ENCODE measurements at places on chromosomes 16 and 17.

DNA sequence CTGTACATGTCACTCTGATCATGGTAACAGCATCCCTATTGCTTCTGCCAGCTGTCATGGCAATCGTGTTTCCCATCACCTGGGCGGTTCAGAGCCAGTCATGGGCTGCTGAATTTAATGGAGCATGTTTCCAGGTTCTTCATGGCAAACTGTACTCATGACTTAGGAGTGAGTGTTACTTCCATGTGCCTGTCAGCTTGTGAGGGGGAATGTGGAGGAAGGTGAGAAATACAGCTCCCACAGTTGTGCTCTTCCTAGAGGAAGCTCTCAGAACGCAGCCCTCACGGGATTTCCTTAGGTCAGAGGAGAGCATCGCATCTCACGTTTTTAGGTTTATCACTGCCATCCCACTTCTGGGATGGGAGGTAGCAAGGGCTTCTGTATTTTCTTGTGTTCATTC is 28.0 kb upstream of the ARHGAP23 start:
- DNase-seq: no peak

- no peak for DNase-seq
Observed at GRCh38 chr16:84706856-84707255, 7.1 kb downstream of the USP10 start.

- DNase-seq: no peak
Observed at GRCh38 chr16:73022534-73022933, 25.4 kb downstream of the ZFHX3 start.

GRCh38 chr17:82212331-82213250 is at the start of gene CCDC57:
CCDC57 (minus strand) TSS chr17:82212842; CDS start chr17:82201944, 10,898 bp downstream.
- DNase-seq: no peak

DNA sequence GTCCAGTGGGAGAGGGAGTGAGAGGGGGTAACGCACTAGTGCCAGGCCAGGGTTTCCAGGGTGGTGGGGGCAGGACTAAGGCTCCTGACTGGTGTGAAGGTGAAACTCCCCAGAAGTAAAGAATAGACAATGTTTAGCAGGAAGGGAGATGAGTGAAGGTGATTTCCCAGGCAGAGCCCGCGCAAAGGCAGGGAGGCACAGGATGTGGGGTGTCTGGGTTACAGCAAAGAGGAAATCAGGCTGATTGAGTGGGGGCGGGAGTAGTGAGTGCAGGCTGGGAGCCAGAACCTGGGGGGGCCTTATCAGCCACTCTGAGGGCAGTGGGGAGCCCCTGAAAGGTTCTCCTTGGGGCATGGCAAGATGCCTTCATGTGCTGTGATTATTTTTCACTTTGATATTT is 167.5 kb downstream of the UTP18 start:
- peak; percentile 42 for DNase-seq

- no peak for DNase-seq
Observed at GRCh38 chr16:47644661-47645060, 183.5 kb downstream of the PHKB start.

DNA sequence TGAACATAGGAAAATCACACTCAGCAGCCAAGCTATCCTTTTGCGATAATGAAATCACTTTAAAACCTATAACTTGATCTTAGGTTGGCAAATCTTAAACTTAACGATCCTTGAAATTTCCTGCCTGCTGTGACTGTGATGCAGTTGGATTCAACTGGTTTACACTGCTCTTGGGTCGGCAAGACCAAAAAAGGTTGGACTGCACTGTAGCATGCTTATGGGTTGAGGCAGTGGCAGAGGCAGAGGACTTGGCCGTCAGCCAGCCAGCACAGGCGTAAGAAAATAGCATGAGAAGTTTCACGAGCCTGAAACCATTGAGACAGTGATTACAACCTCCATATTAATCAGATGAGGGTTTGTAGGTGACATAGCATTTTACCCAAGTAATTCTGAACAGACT is 21.4 kb downstream of the WSB1 start:
- DNase-seq: no peak

DNA sequence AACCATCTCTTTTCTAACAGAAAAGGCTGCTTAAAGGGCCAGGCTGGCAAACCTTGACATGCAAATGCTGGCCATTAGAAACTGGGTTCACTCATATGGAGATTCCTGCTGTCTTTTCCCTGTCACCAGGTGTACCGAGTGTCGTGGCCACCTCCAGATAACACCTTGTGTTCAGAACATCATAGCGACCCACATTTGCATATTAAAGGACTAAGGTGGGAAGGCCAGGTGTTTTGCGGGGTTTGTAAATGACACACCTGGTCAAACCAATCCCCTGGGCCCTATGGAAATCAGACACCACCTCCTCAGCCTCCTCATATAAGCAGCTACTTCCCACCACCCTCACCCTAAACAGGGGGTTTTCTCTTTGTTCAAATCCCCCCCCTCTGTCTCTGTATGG is 2.5 kb upstream of the AIPL1 start:
- DNase-seq: no peak

GRCh38 chr17:27533874-27534815 is 77.9 kb downstream of the KSR1 start:
- DNase-seq: no peak

- no peak for DNase-seq
Observed at GRCh38 chr17:32275060-32276042, 9.7 kb downstream of the RHBDL3 start.

GRCh38 chr17:78497115-78497540 is 80.1 kb downstream of the DNAH17 start:
- peak; percentile 10 for DNase-seq

- DNase-seq: no peak
Observed at GRCh38 chr16:53625221-53625620, 78.4 kb downstream of the RPGRIP1L start.

DNA sequence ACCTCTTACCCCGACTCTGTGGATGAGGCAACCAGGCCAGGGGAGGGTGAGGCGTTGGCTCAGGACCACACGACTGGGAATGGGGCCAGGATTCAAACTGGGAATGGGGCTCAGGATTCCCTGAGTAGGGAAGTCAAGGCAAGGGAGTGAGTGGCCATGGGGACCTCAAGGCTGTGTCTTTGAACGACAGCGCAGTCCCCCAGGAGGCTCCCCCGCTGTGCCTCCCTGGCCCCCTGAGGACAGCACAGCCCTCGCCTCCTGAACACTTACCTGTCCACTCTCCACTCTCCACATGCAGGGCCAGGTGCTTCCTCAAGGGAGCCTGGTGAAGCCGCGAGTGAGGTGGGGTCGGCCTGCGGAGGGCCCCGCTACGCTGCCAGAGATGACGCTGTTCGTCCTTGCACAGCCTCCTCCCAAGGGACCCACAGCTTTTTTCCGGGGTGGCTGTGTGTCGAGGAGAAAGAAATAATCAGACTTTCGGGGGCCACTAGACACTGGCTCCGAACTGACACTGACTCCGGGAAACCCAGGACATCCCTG is 6.9 kb downstream of the ZNF469 start:
- DNase-seq: no peak

GRCh38 chr16:13042291-13042685 is 140.9 kb downstream of the SHISA9 start:
- no peak for DNase-seq

DNA sequence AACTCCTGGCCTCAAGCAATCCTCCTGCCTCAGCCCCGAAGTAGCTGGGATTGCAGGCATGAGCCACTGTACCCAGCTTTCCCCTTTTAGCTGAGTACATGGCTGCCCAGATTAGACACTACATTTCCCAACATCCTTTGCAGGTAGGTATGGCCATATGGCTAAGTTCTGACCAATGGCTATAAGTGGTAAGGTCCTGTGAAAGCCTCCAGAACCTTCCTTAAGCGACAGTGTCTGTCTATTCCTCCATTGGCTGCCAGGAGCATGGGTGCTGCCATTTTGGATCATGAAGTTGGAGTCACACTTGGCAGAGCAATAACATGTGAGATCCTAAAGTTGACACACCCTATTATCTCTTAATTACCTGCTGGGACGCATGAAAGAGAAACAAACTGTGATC is 24.4 kb upstream of the CRHR1 start:
- DNase-seq: no peak

DNA sequence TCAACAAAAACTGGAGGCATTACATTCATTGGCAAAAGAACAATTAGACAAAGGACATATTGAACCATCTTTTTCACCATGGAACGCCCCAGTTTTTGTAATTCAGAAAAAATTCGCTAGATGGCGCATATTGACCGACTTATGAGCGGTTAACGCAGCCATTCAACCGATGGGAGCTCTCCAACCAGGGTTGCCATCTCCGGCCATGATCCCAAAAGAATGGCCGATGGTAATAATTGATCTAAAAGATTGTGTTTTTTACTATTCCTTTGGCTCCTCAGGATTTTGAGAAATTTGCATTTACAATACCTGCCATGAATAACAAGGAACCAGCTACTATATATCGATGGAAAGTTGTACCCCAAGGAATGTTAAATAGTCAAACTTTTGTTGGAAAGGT is 21.4 kb downstream of the ALOX15B start:
- peak; percentile 23 for DNase-seq

- DNase-seq: no peak
Observed at GRCh38 chr16:75206749-75207451, at the start of gene CTRB2. CTRB2 (minus strand) TSS chr16:75207161; CDS start chr16:75207141, 20 bp downstream.

DNA sequence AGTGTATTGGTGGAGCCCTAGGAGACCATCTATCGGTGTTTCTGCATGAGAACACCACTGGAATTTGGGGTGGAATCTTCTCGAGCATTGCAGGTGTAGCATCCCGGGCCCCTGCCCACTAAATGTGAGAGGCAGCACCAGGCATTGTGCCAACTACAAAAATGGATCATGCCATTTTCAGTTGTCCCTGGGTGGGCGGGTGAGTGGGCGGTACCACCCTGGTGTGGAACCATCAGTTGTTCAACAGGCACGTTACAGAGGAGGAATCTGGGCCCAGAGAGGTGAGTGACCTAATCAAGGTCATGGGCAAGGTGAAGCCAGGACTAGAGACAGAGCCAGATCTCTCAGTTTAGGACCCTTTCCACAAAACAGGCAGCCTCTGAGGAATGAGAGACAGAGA is 8.8 kb downstream of the PIPOX start:
- DNase-seq: no peak

GRCh38 chr17:30405161-30405560 is 26.4 kb downstream of the CPD start:
- no peak for DNase-seq

DNA sequence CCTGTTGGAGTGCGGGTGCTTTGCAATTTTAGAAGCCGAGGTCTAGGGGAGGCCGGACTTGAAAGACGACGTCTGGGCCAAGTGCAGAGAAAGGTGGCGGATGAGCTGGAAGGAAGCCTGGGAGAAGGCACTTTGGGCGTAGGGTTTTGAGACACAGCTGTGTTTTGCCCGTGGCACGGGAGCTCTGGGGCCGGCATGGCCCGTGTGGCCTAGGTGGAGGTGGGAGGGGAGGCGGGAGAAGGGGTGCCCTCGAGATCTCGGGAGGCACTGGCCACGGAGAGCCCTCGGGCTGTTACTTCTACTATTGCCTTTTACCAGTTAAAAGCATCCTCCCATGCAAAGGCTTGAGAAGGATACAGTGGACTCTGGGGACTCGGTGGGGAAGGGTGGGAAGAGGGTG is 161.9 kb downstream of the FOXL1 start:
- no peak for DNase-seq

DNA sequence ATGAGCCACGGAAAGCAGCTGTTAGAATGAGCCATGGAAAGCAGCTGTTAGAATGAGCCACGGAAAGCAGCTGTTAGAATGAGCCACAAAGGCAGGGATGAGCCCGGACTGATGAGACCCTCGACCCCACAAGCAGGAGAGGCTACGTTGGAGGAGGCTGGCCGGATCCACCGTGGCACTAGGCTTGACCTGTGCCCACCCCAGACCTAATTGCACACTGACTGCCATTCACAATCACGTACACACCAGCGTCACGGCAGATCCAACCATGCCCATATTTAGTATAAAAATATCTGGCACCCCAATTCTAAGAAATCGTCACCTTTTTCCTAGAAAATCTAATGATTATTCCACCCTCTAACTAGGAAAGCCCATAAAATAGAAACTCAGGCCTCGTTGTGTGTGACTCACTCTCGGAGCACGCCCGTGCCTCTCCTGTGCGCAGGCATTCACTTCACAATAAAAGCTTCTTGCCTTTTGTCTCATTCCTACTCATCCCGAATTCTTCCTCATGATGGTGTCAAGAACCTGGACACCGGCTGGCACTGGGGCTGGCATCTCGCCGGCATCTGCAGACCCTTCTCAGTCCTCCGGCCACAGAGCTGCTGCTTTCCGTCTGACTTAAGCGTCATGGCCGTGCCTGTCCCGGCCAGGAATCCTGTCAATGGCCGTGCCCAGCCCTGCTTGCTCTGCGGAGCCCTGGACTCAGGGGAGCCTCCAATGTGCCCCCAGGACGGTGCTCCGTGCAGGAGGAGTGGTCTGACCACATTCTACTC is 5.5 kb upstream of the SECTM1 start:
- no peak for DNase-seq

- no peak for DNase-seq
Observed at GRCh38 chr17:17231621-17232302, 5.2 kb downstream of the FLCN start.

GRCh38 chr16:725463-726187 is 618 bp downstream of the CCDC78 start:
- no peak for DNase-seq

- DNase-seq: no peak
Observed at GRCh38 chr17:81573794-81574642, 21.9 kb upstream of the FAAP100 start.

DNA sequence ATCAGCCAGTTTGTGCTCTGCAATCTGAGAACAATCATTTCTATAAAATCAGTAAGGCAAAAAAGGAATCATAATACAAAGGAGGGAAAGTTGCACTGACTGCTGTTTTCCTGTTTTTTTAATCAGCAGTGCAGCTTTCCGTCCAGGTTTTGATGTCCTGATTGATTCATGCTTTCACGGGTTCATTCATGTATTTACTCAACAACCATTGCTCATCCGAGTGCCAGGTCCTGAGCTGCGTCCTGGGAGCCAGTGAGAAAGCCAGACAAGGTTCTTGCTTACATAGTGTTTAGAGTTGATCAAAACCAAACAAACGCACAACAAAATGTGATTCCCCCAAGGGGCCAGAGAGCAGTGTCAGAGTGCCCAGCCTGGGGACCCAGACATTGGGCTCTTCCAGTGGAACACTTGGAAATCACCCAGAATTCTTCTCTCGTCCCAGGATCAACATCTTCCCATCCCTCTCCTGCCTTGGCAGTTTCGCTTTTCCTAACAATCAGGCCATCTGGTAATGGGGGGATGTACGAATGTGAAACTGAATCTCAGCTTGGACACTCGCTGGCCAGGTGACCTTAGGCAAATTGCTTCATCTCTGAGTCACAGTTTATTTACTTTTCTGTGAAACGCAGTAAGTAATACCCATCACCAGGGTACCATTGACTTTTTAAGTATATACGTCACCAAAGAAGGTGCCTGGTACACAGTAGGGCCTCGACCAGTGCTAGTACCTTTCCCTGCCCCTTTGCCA is 13.3 kb upstream of the C1QL1 start:
- no peak for DNase-seq

DNA sequence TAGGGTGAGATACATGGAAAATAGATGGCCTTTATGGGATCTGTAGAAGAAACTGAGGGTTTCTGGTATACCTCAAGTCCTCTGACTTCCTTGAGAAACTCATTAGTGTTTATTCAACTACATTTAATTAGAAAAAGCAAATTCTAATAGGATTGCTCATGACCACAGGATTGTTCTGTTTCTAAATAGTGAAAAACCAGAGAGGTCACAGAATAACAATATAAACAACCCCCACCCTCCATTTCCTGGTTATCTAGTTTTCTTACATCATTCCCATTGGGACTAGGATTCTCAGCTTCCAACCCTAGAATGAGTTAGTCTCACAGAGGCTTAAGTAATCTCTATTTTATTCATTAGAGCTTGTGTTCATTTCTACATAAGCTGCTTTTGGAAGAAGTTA is 30.0 kb downstream of the SF3B3 start:
- no peak for DNase-seq

- peak; percentile 72 for DNase-seq
Observed at GRCh38 chr17:76268015-76268749, 3.0 kb downstream of the UBALD2 start.

All from stimulated activated CD8-positive, alpha-beta memory T cell treated with anti-CD3 and anti-CD28 coated beads, Interleukin-7, amount 100 ng/mL, for 4 hours (primary cell).